ENCODE measurements at places on chromosomes 7 and 10.

DNA sequence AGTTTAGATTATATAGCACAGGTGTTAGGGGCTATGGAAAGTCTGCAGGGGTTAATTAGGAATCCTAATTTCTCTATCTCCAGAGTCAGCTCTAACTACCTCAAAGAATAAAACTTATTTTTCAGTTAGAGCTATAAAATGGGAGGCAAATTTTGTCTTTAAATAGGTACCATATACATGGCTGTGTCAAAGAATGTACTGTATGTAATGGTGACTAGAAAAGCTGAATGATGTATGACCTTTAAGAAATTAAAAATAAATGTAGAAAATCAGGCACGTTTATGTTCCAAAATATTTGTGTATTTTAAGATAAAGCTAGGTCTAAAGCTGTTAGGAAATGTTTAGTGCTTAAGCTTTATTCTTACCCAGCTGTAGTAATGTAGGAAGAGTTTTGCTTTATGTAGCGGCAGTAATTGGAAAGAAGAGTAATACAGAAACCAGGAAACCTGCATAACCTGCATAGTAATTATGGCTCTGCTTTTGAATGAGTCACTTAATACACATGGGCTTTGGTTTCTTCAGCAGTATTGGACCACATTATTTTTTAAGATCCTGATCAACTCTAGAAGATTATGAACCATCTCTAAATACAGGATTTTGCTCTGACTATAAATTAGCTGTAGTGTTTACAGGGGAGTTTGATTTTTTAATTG lies 85.0 kb downstream of the KMT2E start:
- no peak for DNase-seq

DNA sequence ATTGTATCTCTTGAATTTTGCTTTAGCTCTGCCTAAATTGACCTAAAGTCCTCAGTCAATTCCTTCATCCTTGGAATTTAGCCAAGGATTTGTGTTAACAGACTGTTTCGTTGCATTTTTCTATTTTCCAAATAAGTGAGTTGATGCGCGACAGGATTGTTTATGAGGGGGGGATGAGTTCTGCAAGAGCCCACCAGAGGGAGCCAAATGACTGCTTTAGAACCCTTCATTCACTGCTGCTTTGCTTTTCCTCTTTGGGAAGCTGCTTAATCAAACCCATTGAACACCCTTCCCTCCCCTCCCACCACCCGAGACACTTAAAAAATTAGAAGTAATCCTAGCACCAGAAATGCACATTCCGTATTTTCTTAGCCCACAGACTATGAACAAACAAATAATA lies 33.7 kb upstream of the PTF1A start:
- DNase-seq: peak; percentile 80

DNA sequence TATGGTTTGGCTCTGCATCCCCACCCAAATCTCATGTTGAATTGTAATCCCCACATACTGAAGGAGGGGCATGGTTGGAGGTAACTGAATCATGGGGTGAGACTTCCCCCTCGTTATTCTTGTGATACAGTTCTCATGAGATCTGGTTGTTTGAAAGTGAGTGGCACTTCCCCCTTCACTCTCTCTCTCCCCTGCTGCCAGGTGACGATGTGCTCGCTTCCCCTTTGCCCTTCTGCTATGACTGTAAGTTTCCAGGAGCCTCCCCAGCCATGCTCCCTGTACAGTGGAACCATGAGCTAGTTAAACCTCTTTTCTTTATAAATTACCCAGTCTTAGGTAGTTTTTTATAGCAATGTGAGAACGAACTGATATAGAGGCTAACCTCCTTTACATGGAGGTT lies 16.6 kb downstream of the PLPP4 start:
- DNase-seq: no peak

DNA sequence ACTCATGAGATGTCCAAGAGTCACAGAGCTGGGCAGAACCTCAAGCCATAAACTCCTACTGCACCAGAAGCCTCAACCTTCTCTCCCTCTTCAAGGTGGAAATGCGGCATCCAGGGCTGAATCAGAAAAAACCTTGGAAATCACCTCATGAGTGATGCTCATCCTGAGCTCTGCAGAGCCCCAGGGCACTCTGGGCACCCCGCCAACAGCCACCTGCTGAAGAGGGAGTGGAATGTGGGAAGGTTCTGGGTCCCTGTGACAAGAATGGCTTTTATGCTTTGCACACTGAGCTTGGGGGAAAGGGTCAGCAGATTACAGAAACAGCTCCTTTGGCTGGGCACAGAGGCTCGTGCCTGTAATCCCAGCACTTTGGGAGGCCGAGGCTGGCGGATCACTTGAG lies 18.8 kb downstream of the NUDT1 start:
- peak; percentile 28 for DNase-seq

DNA sequence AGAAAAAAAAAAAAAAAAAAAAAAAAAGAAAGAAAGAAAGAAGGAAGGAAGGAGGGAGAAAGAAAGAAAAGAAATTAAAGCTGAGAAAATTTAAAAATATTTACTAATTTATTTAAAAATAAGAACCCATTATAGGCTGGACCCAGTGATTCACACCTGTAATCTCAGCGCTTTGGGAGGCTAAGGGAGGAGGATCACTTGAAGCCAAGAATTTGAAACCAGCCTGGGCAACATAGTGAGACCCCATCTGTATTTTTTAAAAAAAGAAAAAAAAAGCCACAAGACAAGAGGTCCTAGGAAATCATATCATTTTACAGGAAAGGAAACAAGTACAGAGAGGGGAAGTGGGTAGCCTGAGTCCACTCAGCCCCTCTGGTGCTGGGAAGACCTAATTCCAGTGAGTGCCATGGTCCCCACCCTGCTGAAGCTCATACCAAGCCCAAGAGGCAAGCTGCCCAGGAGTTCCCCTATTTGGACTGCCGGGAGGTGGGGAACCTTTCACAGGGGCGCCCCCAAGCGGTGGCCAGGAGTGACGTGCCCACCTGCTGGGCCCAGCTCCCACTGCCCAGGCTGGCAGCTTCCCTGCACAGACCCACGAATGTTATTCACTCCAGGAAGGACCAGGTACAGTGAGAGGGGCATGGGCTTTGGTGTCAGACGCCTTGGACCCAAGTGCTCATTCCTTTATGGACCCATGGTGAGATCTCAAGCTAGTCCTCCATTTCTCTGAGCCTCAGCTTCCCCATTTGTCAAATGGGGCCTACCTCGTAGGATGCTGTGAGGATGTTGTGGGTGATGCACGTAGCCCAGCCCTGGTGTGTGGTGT lies 133.6 kb downstream of the ZMIZ1 start:
- peak; percentile 66 for DNase-seq

DNA sequence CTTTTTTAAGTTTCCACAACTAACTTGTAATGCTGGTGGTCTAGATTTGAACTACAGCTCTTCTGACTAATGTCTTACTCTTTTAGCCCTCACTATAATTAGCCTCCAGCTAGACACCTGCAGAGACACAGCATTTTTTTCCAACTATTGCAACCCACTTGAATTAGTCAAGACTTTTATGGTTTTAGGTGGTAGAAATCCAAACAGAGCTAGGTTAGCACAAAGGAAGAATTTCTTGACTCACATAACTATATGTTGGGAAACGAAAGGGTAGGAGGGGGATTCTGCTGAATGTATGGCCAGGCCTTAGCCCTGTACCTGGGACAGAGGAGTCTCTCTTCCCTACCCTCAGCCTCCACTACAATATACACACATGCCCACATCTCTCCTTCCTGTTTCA lies 586.1 kb downstream of the INHBA start:
- DNase-seq: no peak

- peak; percentile 68 for DNase-seq
These were observed 88.9 kb downstream of the C1GALT1 start for GRCh38 chr7:7271094-7271874.

- DNase-seq: no peak
These were observed 118.2 kb downstream of the MDFIC start for GRCh38 chr7:115040057-115040456.

GRCh38 chr10:93926613-93927012 lies 32.8 kb downstream of the SLC35G1 start:
- DNase-seq: no peak

- no peak for DNase-seq
These were observed 90.9 kb upstream of the NRBF2 start for GRCh38 chr10:63042256-63042655.

- no peak for DNase-seq
These were observed 103.1 kb downstream of the ETV1 start for GRCh38 chr7:13886356-13886755.

DNA sequence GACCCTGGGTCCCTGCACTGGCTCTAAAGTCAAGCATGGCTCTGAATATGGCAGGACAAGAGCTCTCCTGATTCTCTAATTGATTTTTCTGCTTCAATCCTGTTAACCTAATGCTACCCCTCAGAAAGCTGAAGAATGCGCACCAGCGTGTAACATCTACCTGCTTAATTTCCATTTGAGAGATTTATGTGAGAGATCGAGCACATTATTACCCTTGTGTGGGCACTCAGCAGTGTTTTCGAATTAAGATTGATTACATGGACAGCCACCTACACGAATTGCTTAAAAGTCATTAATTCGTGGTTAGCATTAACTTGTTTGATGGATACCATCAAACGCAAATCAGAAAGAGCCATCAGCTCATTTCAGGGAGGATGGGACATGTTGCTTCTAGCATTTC lies 88.7 kb upstream of the PLPP4 start:
- no peak for DNase-seq

DNA sequence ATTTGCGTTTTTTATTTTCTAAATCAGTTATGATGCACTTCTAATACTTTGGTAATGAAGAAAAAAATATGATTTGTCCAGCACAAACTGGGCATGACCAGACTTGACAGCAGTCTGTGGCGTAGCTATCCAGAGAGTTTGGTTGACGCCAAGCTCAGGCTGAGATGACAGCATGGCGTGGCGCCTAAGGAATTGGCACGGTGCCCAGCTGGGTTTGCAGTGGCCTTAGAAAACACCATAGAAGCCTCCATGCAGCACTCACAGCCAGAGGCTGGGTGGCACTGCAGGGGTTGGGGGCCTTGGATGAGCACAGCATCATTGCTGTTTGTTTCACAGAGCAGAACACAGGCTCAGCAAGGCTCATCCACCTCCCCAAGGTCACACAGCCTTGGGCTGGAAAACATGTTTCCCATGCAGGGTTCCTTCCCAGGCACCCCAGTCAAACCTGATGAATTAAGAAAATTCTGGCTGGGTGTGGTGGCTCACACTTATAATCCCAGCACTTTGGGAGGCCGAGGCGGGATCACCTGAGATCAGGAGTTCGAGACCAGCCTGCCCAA lies 88.9 kb downstream of the GTF2IRD1 start:
- DNase-seq: peak; percentile 84

DNA sequence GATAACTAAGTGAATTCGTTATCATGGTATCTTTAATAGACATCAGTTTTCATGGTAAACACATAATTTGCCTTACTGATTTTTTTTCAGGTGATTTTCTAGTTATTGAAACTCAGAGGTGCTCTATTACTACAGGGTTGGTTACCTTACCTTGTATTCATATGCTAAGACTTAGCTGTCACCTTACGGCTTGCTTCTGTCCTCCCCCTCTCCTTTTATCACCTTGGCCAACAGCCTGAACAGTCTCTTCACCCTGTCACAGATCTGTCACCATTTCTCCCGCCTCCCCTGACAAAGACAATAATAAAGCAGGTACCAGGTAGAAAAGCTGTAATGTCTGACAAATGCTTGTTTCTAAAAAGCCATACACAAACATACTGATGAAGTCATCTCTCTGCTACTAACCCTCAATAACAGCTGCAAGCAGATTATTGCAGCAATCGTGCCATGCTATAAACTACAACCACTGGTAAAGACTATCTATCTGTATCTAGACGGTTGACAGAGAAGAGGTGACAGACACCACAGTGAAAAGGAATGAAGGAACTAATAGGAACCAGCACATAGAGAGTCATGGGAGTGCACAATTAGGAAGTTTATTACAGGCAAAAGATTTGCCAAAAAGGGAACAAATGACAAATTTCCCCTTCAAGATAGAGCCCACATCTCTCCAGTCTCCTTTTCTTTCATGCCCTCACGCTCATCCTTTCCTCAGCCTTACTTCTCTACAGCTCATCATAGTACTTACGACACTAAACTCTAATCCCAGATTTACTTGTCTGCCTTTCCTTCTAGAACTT lies 57.2 kb downstream of the ARHGAP12 start:
- no peak for DNase-seq

GRCh38 chr10:125156196-125156595 lies 4.2 kb downstream of the CTBP2 start:
- DNase-seq: no peak

- no peak for DNase-seq
These were observed 337.0 kb downstream of the PTEN start for GRCh38 chr10:88200312-88201032.

DNA sequence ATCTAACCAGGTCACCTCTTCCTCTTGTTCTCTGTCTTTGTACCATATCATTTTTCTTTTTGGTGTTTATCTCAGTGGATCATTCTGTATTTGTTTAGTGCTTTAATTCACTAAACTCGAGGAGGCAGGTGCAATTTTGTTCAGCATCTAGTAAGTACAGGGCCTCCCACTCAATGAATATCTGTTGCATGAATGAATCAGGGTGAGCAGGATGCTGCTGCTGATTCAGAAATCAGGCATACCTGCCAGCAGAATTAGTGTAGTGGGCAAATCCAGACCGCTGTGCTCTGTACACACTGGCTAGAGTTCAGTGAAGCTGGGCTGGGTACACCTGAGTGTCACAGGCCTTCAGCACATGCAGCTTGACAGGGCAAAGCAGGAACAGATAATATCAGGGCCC lies 511.9 kb downstream of the SUGCT start:
- no peak for DNase-seq

GRCh38 chr7:68176974-68177373 lies 1180.3 kb downstream of the TYW1 start:
- DNase-seq: peak; percentile 87

DNA sequence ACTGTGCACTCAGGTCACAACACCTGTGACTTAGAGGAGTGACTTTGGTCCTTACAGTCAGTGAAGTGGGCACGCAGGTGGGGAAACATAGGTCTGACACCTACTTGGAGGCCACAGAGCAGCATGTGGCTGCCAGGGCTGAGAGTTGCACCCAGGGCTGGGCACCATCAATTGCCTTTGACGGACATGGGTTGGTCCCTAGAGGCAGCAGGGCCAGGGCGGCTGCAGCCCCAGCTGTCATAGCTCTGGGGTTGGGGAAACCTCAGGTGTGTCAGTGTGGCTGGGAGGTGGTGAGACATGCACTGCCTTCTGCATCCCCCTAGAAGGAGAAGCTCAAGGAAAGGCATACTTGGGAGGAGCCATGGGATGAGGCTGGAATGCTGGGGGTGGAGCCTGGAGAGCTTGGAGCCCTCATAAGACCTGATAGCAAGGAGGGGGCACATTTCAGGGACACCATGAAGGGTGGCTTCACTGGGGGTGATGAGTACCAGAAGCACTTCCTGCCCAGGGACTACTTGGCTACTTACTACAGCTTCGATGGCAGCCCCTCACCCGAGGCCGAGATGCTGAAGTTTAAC lies at the start of gene INMT:
Gene INMT (plus strand): TSS at position 440 of the 578 bp plus-strand sequence. CDS start 16 bp downstream, at position 456.
- DNase-seq: no peak
